Stimulated activated CD8-positive, alpha-beta memory T cell treated with anti-CD3 and anti-CD28 coated beads, Interleukin-15, amount 100 ng/mL, for 4 hours (primary cell): ENCODE measurements at places on chromosomes 4 and X.

DNA sequence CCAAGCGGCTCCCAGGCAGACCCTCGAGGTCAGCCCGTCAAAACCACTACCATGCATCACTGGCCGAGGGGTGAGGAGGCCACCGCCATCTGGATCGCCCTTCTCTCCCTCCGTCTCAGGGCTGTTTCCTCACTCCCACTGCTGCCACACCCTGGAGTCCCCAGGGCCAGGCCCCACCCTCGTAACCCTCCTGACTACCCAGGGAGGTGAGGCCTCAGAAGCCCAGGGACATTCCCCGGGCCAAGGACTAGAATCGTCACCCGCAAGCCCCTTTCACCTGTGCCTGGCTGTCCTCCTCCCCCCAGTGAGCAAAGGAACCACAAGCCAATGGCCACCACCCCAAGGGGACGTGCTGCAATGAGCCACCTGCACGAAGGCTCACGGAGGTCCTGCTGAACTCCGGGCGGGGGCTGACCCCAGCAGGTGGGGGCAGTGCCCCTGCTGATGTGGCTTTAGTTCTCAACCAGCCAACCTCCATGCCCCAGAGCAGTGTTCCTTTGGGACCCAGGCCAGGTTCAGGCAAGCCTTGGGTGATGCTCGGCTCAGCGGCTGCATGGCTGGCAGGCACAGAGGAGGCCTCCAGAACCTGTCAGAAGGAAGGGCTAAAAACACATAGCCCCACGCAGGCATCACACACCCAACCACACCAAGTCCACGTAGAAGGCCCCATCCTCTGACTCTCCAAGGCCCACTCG lies 23.8 kb downstream of the PPP2R2C start:
- DNase-seq = no peak

DNA sequence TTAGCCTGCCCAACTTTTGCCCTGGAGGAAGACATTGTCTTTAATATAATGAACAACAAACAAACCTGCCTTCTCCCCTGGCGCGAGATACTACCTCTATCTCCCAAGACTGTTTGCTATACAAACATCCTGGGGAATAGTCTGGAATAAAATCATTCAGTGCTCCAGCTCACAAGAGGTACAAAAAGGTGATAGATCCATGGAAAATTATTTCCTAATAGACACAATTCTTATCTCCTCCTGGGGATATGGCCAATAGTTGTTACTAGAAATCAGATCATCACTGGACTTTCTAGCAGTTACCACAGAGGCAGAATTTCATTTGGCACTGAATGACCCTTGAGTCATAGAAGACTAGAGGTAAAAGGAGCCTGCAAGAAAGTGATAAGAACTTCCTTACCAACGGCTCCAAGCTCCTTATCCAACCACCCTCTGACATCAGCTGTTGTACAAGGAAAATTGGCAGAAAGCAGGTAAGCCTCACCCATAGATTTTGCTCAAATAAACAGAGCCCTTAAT lies 38.1 kb downstream of the MID1 start:
- DNase-seq = no peak

GRCh38 chr4:132269303-132269990 lies 879.6 kb upstream of the PCDH10 start:
- no peak for DNase-seq

- DNase-seq = no peak
Measured at GRCh38 chr4:58669783-58670182, 1559.6 kb upstream of the IGFBP7 start.

- DNase-seq = no peak
Measured at GRCh38 chr4:68346461-68346860, 3.4 kb downstream of the YTHDC1 start.

- DNase-seq = no peak
Measured at GRCh38 chrX:31209005-31209628, 137.3 kb upstream of the FTHL17 start.

DNA sequence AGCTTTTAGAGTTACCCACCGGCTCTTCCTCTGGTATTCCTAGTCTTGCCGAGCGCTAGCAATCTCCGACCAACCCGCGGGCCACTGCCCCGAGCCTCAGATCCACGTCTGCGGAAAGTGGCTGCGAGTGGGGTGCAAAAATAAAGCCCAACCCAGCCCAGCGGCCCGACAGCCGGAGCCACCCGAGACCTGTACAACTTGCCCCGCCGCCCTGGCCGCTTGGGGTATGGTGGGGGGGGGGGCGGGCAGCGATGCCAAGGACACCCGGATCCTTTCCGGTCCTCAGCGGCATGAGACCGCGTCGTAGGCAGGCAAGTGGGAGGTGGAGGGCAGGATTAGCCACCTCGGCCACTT lies 1.6 kb downstream of the SLITRK4 start:
- no peak for DNase-seq

DNA sequence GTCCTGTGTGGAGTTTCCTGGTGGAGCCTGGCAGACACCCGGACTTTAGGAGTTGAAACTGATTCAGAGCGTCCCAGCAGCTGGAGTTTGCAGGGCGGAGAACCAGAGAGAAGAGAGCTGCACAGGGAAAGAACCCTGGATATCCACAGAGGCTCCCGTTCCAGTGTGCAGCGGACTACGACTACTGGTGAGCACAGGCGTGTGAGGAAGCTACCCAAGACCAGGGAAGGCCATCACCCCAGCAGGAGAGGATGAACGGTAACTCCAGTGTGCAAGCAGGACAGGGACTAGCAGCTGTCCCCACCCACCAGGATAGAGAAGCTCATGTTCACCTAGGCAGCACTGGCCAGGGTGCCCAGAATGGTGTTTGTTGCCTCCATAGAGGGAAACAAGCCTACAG lies 2.3 kb downstream of the LAGE3 start:
- DNase-seq = no peak

DNA sequence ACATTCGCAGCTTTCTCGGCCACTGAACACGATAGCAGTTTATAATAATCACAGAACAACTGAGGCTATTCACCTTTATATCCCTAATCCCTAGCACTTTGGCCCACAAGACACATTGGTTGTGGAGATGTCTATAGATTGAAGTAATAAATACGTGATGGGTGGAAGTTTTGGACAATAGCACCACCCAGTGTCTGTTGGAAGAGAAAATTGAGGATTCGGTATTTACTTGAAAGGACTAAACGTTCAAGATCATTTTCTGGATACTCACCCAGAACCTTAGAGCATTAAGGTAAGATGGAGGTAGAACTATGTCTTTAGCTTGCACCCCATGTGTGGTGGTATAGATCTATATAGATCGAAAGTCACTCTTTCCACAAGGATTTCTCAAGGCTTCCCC lies 787 bp upstream of the TMSB15A start:
- DNase-seq = no peak

- no peak for DNase-seq
Measured at GRCh38 chr4:32462944-32463343, 1742.8 kb downstream of the PCDH7 start.

DNA sequence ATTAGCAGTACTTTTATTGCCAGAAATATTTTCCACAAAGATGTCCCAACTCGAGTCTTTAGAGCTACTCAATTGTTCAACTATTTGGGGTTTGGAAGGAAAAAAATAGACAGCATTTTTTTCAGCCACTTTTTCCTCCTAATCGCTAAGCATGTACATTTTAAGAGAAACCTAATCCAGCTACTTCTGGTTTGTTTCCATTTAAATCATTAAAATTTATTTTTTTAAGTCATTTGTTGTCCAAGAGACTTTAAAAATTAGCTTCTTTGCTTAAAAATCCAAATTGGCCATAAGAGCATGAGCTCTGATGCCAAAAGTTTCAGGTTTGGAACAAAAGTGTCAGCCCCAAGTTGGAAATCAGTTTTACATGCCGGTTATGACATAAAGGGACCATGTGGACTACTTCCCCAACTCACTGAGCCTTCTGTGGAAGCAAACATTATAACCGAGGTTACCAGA lies 186.3 kb upstream of the INTU start:
- DNase-seq = no peak

DNA sequence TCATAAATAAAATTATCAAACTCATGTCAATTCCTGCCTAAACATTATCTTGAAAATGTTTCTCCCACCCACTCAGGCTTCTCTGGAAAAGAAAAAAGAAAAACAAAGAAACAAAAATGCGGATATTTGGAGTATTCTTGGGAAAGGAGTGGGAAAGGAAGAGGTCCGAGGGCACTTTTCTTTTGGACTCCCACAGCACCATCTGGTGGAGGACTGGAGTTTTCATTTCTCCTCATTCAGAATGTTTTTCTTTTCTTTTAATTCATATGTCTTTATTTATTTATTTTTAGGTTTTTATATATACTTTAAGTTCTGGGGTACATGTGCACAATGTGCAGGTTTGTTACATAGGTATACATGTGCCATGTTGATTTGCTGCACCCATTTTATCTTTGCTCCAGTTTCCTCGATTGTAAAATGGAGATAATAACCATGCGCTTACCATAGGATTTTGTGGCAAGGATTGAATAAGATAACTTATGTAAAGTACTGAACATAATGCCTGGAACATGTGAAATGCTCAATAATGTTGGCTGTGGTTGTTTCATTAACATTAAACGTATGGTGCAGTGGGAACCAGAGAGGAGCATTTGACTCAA lies 8.0 kb upstream of the KCNE5 start:
- no peak for DNase-seq

DNA sequence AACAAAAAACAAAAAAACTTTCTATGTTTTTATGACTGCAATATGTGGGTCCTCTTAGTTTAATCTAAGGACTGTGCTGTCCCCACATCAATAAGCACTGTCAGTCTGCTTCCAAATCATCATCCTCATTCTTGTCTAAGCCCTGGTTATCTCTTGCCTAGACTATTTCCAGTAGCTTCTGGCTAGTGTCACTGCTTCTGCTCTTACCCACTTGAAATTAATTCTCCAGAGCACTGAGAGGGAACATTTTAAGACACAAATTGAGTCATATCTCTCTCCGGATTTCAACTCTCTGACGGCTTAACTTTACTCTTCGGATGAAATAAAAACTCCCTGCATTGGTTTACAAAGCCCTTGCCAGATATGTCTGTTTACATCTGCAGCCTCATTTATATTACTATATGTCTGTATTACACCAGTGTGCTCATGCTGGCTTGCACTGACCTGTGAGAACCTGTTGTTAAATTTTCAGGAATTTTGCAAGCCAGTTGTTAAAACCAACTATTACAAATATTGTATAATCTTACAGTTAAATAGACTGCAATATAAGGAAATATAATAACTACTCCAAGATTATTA lies 345.9 kb downstream of the ADGRL3 start:
- DNase-seq = no peak

GRCh38 chrX:149365061-149365460 lies 140.0 kb downstream of the IDS start:
- DNase-seq = no peak

GRCh38 chr4:112509243-112510141 lies 6.5 kb downstream of the NEUROG2 start:
- no peak for DNase-seq

GRCh38 chrX:17377091-17377717 lies 2.2 kb downstream of the NHS start:
- no peak for DNase-seq

GRCh38 chr4:154491341-154492271 lies at the start of gene DCHS2:
TSS of gene DCHS2 (minus strand) at chr4:154491799. CDS start at chr4:154491355, 444 bp downstream.
- DNase-seq = no peak

DNA sequence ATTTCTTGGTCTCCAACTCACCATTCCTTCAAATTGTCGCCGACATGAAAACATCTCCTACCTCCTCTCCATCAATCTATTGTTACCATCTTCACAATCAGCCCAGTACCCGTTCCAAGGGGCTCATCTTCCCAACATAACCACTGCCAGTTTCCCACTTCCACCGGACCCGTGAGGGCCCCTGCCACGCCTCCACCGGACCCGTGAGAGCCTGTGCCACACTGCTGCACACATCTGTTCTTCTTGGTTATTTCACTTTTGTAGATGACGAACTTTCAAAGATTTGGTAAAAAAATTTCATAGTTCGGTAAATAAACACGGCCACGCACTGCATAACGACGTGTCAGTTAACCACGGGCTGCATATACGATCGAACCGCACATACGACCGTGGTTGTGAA lies 65.0 kb downstream of the FAT1 start:
- DNase-seq = no peak

- DNase-seq = no peak
Measured at GRCh38 chrX:114583646-114584374, at the start of gene HTR2C. TSS of gene HTR2C (plus strand) at chrX:114584086. CDS start at chrX:114726937, 142,851 bp downstream.

DNA sequence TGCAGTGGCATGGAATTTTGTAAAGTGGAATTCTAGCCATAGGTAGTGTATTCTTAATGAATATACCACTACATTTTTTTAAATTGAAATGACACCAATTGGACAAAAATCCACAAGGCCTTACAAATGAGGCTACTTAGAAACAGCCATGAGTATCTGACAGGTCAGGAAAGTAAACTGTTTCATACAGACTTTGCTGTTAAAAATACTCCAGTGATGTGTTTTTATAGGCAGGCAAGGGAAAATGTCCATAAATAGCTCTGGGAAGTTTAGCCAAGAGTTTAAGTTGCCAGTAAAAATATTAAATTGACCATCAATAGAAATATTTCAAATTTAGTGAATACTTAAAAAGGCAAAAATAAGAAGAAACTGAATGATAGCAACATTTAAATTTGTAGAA lies 41.8 kb upstream of the PDLIM5 start:
- no peak for DNase-seq

- no peak for DNase-seq
Measured at GRCh38 chr4:26930964-26931363, 70.3 kb downstream of the STIM2 start.
